ENCODE measurements at places on chromosomes 3 and 15. TPM values are rescaled to one million over a fixed set of nuclear protein-coding genes. Genes with fewer than 3 reads are reported as not detected.

CYP1A2 gene
- polyA plus RNA-seq = not detected

BFSP2 gene
- polyA plus RNA-seq = not detected

GRCh38 chr3:41328926-41329325 lies 129.6 kb downstream of the CTNNB1 start:
- no peaks in the 10 kb centered on the region for H3K4me1 ChIP-seq
- no peak overlapping the region for H3K4me3 ChIP-seq
- H3K27ac ChIP-seq = no peak overlapping the region
- H3K36me3 ChIP-seq = no peaks in the 10 kb centered on the region

DNA sequence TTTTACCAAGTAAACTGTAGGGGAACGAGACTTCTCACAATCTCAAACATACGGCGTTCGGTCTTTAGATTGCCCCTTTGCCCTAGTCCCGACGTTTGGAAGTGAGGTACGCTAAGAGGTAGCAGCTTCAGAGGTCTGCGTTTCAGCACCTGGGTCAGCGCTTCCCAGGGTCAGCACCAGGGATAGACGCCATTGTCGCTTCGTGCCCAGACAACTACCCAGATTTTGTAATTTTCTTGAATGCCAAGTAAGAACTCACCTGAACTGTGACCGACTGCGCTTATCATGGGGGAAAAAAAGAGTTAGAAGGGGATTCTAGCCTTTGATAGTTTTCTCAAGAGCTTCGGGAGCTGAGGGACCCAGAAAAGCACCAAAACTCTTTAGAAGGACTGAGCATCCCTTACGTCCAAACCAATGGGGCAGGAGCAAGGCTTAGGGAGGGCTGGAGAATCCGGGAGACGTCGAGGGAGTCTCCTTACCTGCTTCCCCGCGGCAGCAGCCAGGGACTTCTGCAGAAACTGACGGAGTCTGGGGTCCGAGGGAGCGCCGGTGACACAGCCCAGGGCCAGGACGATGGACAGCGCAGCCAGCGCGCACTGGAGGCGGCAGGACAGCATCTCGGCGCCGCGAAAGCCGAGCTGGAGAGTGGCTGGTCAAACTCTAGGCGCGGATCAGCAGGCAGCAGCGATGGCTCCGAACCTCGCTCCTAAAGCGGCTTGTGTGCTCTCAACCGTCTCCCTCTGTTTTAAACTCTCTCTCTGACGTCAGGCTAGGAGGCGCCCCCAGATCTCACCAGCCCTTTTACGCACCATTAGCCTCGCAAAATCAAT lies at the start of gene SST:
SST (minus strand) TSS at position 720 of the 830 bp plus-strand sequence; CDS start at position 617, 103 bp downstream.
- H3K27ac ChIP-seq = no peak within 1 kb of the TSS
- peak; percentile 69 for DNase-seq
- H3K36me3 ChIP-seq = no peaks in the 10 kb centered on the region
- H3K4me1 ChIP-seq = peaks cover 4% of the 10 kb centered on the region
- H3K4me3 ChIP-seq = no peak within 1 kb of the TSS

GRCh38 chr3:53804697-53805462 lies 41.3 kb downstream of the CHDH start:
- no peak for DNase-seq
- no peak overlapping the region for H3K27ac ChIP-seq
- H3K36me3 ChIP-seq = no peaks in the 10 kb centered on the region
- peaks cover 6% of the 10 kb centered on the region for H3K4me1 ChIP-seq
- no peak overlapping the region for H3K4me3 ChIP-seq

DNA sequence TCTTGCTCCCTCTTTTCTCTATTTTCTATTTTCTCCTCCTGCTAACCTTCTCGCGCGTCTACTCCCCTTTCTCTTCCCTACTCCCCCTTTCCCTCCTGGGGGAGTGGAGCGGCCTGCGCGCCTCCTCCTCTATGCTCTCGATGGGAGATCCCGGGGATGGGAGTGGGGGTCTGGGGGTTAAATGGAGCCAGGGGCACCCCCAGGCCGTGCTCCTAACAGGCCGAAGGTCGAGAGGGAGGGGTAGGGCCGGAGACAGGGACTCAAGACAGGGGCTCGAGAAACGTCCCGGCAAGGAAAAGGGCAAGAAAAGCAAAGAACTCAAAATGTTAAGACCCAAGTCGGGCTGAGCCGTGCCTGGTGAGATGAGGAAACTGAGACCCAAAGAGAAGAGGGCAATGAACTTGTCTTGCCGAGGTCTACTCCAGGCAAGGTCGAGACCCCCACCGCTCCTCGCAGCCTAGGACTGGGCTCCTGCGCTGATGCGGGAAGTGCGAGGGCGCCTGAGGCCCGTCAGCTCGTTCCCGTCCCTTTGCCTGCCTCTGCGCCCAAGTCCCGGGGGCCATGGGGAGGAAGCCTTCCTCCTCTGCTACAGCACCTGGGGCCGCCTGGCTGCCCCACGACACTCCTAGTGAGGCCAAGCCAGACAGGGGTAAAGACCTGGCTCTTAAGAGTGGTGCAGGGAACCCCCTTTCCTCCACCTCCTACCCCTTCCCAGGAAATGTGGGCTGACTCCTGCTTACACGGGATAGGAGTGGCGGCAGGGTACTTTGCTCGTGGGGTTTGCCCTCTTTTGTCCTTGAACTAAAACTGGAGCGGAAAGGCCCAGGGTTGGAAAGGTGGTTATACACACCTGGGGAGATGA lies 770 bp upstream of the MEGF11 start:
- H3K4me1 ChIP-seq = peaks cover 16% of the 10 kb centered on the region
- H3K4me3 ChIP-seq = no peak overlapping the region
- no peak overlapping the region for H3K27ac ChIP-seq
- DNase-seq = no peak
- no peaks in the 10 kb centered on the region for H3K27me3 ChIP-seq

DNA sequence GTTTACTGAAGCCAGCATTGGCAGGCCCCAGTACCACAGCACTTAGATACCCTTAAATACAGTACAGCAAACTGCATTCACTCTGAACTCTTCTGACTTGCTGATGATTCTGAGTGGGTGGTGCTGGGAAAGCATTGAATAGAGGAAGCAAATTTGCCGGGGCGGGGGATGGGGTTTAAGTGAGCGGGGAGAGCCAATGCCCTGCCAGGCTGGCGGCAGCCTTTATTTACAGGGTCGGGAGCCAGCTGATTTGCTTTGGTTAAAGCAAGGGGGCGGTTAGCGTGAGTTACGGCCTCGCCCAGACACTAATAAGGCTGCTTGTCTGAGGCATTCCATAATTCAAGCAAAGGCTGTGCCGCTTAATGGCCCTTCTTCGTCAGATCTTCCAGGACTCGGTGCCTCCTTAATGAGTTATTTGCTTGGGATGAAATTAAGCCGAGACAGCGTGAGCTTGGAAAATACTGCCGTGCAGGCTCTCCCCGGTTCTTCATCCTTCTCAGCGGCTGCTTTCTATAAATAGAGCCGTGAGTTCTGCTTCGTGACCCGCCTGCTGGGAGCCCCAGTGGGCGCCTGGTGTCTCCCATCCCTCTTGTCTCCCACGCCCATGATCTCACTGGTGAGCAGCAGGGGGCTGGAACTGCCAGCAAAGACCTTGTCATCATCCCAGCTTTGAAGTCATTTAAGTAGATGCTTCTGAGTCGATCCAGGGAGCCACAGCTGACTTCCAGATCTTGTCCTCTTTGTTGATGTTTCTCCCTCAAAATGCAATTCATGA lies 25.8 kb downstream of the SPSB4 start:
- no peak overlapping the region for H3K27ac ChIP-seq
- no peaks in the 10 kb centered on the region for H3K36me3 ChIP-seq
- DNase-seq = peak; percentile 41
- H3K27me3 ChIP-seq = no peaks in the 10 kb centered on the region
- peaks cover 9% of the 10 kb centered on the region for H3K4me1 ChIP-seq

GRCh38 chr3:155007729-155008128 lies 72.4 kb upstream of the MME start:
- no peak for DNase-seq
- no peak overlapping the region for H3K4me3 ChIP-seq
- H3K27me3 ChIP-seq = no peaks in the 10 kb centered on the region
- H3K27ac ChIP-seq = no peak overlapping the region

DNA sequence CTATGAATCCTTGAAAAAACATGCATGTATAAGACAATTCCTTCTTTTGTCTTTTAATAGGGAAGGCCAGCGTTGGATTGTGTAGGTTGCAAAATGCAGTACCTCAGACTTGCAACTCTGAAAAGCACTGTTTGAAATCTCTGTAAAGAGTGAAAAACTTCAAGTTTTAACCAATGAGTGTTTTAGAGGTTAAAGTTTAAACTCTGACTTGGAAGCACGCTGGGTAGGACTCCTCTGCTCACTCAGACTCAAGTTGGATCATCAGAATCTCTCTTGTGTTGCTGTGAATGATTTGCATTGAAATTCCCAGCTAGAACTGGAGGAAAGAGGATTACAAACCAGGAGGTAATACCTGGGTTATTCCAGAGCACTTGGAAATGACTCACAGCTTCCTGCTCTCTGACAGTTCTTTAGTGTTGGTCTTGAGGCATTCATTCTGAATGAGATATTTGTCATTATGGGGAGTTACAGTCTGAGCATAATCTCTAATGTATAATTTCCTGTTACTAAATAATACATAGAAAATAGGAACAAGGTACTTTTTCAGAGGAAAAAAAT lies 49.1 kb downstream of the PLS1 start:
- no peaks in the 10 kb centered on the region for H3K4me1 ChIP-seq
- H3K4me3 ChIP-seq = no peak overlapping the region
- DNase-seq = no peak
- H3K36me3 ChIP-seq = no peaks in the 10 kb centered on the region
- H3K27me3 ChIP-seq = no peaks in the 10 kb centered on the region

Measured in testis (tissue), 5 donors.